AG09309 (cell line): ENCODE measurements at places on chromosomes 12 and 14.

DNA sequence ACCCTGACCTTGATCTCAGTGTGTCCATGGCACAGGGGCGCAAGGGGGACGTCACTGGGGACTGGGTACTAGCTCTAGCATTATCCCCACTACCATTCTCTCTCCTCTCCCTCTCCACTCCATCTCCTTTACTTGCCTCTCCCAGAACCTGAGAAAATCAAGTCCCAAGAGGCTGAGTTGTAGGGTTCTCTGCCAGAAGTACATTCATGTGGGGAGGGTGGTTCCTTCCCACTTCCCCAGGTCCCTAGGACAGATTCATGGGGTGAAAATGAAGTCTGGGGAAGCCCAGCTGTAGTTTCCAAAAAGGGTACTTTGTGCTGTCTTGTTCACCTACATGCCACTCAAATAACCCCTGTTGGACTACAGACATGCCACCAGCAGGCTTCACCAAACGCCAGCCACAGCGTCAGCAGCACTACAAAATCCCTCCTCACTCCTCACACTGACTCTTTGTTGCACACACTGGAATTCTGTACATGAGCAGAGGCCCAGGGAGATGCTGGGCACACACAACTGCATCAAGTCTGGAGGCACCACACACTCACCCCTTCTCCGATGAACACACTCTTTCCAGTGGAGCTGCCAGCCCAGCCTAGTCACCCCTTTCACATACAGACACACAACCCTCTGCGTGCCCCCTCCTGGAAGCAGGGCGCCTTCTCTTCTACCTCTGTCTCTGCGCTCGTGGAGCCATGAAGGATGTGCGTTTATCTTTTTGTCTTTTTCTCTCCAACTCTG is 6.9 kb downstream of the RARG start:
- DNase-seq = no peak

DNA sequence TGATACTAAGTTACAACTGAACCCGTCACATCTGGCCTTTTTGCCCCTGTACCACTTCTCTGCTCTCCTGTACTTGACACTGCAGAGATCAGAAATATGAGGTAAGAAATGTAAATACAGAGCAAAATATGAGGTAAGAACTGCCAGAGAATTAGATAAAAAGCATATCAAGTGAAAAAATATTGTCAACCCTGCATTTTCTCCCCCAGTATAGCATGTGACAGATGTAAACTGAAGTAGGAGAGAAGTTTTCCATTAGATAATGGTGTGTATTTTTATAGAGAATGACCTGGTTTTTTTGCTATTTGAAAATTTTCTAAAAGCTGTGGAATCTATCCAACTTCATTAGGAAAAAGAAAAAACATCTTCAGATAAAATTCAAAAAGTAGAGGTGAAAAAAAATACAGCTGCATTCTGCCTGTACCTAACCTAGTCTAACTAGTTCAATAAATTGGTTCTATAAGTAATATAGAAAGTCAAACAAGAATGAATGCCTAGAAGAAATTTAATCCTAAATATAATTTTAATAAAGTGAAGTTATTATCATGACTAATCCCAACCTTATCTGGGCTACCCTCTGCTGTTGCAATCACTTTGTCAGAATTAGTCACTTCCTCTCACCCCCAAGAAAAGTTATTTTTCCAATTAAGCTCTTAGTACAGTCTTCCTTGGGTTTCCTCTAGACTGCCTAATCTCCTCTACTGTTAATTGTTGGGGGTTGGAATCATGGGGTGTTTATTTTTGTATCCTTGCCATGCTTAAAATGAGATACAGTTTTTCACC is 210.0 kb downstream of the RASSF9 start:
- DNase-seq = peak; percentile 47

DNA sequence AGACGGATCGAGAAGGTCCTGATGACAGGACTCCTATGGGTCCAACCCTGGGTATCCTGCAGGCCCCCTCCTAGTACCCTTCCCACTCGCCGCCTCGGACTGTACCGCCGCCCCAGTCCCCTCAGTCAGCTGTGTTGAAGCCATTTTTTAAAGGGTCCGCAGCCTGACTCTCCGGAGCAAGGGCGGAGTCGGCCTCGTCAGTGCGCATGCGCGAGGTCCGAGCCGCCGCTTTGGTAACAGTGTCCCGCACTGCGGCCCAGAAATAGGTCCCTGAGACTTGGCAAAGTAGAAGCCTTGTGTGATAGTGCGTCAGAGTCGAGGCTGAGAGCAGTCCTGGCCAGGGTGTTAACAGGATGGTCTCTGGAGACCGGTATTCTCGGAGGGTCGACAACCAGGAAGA is 769.0 kb upstream of the ALG10B start:
- DNase-seq = no peak

DNA sequence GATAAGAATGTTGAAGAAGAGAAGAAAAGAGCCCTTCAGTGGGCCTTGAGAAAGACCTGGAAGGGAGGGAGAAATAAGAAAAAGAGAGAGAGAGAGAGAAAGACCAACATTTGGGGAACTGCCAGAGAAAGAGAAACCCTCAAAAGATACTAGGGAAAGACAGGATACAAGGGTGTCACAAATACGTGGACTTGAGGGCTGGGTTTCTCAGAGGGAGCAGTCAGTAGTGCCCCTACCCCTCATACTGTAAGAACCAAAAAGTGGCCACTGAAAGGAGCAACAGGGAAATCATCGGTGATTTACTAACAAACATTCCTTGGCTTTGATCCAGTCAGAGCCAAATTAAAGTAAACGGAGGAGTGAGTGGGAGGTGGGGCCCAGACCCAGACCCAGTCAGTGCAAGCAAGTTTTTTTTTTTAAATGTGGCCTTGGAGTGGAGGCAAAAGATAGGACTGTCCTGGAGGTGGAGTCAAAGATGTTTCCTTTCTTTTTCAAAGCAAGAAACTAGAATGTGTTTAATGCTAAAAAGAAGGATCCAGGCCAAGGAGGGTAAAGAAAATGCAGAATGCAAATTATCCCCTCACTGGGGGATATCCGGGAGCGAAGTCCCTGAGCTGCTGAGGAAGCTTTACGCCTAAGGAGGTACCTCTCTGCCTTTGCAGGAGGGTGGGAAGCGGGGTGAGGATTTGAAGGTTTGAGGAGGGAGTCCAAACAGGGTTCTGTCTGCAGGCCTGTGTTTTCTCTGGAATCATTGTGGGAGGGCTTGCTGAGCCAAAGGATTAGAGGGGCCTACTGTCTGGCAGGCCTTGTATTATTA is 143.5 kb upstream of the AMIGO2 start:
- no peak for DNase-seq

GRCh38 chr14:43165651-43166050 is 1341.4 kb downstream of the FSCB start:
- DNase-seq = no peak

GRCh38 chr12:79938843-79939242 is 3.9 kb upstream of the PPP1R12A start:
- DNase-seq = no peak

- no peak for DNase-seq
Measured at GRCh38 chr14:79376557-79376956, 834.7 kb downstream of the DIO2 start.

DNA sequence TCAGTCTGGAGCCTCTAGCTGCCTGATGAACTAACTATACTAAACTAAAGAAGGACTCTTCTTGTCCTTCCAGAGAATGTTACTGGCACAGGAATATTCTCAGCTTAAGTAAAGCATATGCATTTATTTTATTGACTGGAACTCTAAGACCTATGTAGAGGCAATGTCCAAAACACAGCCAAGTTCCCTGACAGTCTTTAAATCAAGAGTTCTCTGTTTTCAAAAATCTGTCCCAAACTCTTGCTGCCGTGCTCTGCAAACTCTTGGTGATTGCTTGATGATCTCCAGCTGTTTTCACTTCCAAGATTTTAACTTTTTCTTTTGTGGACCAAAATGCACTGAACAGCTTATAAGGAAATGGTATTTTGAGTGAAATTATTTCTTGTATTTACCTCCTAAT is 67.5 kb upstream of the DAAM1 start:
- no peak for DNase-seq
